ENCODE measurements at places on chromosomes 13 and 19.

DNA sequence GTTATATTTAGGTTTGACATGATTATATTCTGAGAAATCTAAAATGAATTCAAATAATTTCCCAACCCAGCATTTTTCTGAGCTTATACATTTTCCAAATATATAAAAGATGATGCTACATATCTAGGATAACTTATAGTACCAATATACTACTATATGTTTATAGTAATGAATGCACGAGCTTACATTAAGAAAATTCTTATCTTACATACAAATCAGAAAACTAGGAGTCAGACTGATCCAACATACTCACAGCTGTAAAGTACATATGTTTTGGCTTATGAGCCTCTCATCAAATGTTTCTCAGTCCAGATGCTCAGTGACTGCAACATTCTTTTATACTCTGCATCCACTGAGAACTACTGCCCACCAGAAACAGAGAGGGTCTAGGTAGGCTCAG, 491.3 kb upstream of the KLF12 start:
- H3K27me3 ChIP-seq: no peaks in the 10 kb centered on the region
- no peak for DNase-seq
- no peak overlapping the region for H3K4me3 ChIP-seq
- H3K36me3 ChIP-seq: no peaks in the 10 kb centered on the region

DNA sequence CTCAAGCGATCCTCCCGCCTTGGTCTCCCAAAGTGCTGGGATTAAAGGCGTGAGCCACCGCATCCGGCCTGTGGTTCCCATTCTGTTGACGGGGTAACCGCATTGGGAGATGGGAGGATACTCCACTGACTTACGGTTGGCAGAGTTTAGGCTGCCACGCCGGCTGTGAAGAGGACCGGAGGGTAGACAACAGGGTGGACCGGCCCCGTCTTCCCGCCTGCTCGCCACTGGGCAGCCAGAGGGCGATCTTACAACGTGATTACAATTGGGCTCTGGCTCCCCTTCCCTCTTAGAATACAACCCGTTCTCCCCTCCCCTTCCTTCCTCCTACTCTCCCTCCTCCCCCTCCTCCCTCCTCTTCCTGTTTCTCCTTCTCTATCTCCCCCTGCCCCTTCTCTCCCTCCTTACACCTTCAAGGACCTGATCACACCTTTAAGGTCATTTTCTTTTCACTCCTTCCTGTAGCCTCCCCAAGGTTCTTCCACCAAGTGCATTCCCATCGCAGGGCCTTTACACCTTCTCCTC, 957 bp upstream of the CCDC194 start:
- H3K4me3 ChIP-seq: no peak overlapping the region
- no peaks in the 10 kb centered on the region for H3K27me3 ChIP-seq
- H3K4me1 ChIP-seq: peaks cover 6% of the 10 kb centered on the region
- no peak for DNase-seq
- H3K27ac ChIP-seq: no peak overlapping the region

DNA sequence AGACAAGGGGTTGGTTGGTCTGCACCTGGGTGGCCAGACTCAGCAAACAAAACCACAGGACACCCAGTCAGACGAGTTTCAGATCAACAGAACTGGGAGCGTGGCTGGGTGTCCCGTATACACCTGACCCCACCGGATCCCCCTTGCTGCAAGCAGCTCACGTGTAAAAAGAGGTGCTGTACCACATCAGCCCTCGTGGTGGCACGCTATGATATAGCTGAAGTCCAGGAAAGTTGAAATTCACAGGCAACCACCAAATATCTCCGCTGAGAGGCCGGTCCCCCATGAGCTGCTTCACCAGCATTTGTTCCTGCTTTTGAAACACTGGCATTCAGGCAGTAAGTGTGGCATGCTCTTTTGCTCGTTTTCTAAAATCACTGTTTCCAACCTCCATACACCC, 92.3 kb downstream of the TUBA3C start:
- H3K27ac ChIP-seq: no peak overlapping the region
- no peaks in the 10 kb centered on the region for H3K27me3 ChIP-seq
- no peaks in the 10 kb centered on the region for H3K4me1 ChIP-seq
- no peaks in the 10 kb centered on the region for H3K36me3 ChIP-seq
- no peak overlapping the region for H3K4me3 ChIP-seq

DNA sequence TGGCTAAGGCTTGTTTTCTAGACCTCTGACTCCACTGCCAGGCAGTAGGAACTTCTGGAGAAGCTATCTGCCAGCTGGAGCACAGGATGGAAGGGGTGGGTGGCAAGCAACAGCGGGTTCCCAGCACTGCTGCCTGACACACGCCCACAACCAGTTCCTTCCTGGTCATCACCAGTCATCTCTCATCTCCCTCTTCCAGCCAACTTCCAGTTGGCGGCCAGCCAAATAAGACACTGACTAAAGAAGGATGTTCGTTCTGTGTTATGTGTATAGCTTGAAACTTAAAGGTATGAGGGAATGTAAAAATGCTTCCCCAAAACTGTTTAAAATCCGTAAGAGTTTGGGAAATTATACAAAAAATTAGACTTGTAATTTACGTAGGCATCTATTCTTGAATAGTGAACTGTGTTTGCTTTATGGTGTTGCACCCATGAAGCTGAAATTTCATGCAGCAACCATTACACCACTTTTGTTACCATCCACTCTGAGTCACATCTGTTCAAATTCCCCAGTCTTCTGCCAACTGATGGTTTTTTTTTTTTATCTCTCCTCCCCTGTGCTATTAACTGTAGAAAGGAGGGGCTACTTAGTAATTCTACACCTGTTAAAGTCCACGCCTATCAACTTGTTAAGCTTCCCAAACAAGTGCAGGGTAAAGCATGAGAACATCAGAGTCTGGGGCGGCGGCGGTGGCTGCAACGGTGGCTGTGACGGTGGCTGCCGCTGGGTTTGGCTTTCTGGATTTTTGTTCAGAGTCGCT, 86.2 kb upstream of the FRY start:
- peaks cover 4% of the 10 kb centered on the region for H3K36me3 ChIP-seq
- peak; percentile 80 for DNase-seq
- no peak overlapping the region for H3K4me3 ChIP-seq
- no peaks in the 10 kb centered on the region for H3K27me3 ChIP-seq
- no peak overlapping the region for H3K27ac ChIP-seq

GRCh38 chr19:44577566-44577874, 35.8 kb upstream of the IGSF23 start:
- no peak overlapping the region for H3K4me3 ChIP-seq
- H3K4me1 ChIP-seq: no peaks in the 10 kb centered on the region
- H3K27ac ChIP-seq: no peak overlapping the region
- H3K27me3 ChIP-seq: no peaks in the 10 kb centered on the region

DNA sequence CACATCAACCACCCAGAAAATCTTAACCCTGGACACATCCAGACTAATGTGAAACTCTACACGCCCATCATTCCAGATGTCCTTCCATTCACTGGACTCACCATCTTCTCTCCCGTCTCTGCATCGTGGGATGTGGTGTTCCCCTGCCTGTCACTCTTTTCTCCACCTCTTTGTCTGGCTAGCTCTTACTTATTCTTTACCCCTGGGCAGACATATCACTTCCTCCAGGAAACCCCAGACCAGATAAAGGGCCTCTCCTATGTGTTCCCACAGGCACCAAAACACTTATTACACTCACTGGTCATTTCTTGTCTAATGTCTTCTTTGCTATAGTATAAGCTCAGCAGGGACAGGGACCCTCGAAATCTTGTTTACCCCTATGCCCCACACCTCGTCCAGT, 109.3 kb upstream of the IPO5 start:
- H3K4me1 ChIP-seq: no peaks in the 10 kb centered on the region
- no peaks in the 10 kb centered on the region for H3K27me3 ChIP-seq
- no peak overlapping the region for H3K27ac ChIP-seq
- DNase-seq: no peak
- no peaks in the 10 kb centered on the region for H3K36me3 ChIP-seq
- H3K4me3 ChIP-seq: no peak overlapping the region

DNA sequence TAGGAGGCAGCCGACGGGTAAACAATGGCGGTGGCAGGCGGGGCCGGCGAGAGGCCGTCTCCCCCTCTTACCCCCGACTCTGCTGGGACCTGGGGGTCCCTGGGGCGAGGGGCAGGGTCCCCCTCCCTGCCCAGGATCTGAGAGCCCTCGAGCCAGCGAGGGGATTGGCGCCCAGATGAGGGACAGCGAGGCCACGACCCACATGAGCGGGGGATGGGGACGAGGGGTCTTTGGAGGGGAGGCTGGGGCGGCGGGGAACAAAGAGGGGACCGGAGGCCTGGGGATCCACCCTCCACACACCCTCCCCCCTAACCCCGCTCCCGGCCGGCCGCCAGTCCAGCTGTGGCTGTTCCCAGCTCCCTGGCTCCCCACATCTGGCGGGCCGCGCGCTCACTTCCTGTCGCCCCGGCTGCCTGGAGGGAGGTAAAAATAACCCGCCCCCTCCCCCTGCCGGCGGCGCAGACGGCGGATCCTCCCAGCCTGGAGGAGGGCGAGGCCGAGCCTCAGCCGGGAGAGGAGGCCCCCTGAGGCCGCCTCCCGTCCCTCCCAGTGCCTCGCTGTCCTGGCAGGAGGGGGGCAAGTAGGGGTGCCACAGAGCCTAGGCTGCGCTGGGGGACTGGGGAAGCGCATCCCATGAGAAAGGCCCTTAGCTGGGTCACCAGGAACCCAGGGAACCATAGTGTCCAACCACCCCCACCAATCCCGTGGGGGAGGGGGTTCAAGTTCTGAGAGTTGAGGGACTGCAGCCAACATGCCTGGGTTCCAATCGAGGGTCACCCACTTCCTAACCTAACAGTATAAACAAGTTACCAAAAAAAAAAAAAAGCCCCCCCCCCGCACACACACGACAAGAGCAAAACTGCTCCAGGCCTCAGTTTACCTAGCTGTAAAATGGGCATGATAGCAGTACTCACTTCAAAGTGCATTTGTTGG, 29.3 kb upstream of the NANOS3 start:
- peak overlapping the region; percentile 100 for H3K27ac ChIP-seq
- H3K36me3 ChIP-seq: no peaks in the 10 kb centered on the region
- no peaks in the 10 kb centered on the region for H3K27me3 ChIP-seq
- peak overlapping the region; percentile 70 for H3K4me3 ChIP-seq
- peak; percentile 98 for DNase-seq
